ENCODE measurements at places on chromosomes 12 and 14. TPM values are rescaled to one million over a fixed set of nuclear protein-coding genes. Genes with fewer than 3 reads are reported as not detected.

GRCh38 chr12:105765053-105766014, 373.4 kb downstream of the NUAK1 start:
- no peak for DNase-seq

- DNase-seq: no peak
Observed at GRCh38 chr12:27541031-27541719, 17.2 kb downstream of the PPFIBP1 start.

DNA sequence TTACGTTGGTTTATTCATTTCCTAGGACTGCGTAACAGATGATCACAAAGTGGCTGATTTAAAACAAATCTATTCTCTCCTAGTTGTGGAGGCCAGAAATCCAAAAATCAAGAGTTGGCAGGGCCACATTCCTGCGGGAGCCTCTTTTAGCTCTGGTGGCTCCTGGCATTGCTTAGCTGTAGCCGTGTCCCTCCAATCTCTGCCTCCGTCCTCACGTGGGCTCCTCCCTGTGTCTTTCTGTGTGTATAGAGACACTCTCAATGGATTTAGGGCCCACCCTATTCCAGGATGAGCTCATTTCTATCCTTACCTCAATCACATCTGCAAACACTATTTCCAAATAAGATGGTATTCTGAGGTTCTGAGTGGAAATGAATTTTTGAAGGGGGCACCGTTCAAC, 42.5 kb downstream of the KCTD10 start:
- no peak for DNase-seq

GRCh38 chr12:11787933-11788849, 138.7 kb downstream of the ETV6 start:
- no peak for DNase-seq

DNA sequence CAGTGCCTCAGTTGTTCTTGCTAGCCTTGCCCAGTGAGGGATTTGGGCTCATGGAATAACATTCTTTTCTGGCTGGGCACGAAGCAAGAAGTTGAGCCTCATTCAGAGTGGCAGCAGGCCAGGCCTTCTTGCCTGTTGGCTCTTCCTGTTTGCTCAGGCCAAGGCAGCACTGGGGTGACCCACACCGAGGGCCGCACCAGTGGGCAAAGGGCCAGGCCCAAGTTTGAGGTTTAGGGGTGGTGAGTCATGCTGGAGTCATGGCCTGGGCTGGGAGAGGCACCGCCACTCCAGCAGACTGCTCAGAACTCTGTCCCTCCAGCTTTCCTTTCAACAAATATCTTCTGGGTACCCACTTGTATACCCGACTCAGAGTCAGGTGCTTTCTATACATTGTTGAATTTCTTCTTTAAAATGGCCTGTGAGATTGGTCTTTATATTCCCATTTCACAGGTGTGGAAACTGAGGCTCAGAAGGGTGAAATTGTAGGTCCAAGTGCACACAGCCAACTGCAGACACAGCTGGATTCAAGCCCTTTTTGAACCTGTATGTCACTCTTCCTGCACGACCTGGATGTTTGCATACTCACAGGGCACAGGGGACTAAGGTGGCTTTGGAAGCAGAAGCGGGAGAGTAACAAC, 279.4 kb downstream of the FOXN3 start:
- no peak for DNase-seq

- no peak for DNase-seq
Observed at GRCh38 chr12:67928621-67929383, 60.4 kb upstream of the IFNG-AS1 start.

- no peak for DNase-seq
Observed at GRCh38 chr12:22268973-22269372, 65.5 kb downstream of the ST8SIA1 start.

DNA sequence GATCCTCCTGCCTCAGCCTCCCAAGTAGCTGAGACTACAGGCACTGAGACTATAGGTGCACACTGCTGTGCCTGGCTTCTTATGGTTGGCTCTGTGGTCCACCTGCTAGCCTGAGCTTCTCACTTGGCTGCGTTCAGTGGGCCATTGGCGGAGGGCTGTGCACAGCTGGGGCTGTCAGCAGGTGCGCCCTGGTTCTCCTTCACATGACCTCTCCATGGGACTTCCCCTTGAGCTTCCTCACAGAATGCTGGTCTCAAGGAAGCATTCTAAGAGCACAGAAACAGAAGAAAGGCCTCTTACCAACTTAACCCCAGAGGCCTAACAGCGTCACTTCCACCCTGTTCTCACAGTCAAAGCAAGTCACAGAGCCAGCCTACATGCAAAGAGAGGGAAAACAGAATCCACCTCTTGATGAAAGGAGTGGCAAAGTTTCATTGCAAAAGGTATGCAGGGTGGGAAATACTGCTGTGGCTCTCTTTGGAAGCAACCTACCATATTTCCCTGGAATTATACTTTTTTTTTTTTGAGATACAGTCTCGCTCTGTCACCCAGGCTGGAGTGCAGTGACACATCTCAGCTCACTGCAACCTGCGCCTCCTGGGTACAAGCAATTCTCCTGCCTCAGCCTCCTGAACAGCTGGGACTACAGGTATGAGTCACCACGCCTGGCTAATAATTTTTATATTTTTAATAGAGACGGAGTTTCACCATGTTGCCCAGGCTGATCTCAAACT, 9.3 kb downstream of the RILPL2 start:
- DNase-seq: peak; percentile 64

GRCh38 chr14:29007990-29008389, 241.4 kb downstream of the FOXG1 start:
- no peak for DNase-seq

Gene DTX1
- 11.0 TPM for total RNA-seq

Gene ASB2
- total RNA-seq: 40.6 TPM

Gene DIO3
- not detected for total RNA-seq

Gene WNT1
- not detected for total RNA-seq

Gene LALBA
- not detected for total RNA-seq

Gene SPIC
- not detected for total RNA-seq

Gene ACRBP
- total RNA-seq: 0.63 TPM

Measured in activated CD4-positive, alpha-beta memory T cell treated with anti-CD3 and anti-CD28 coated beads for 36 hours (primary cell).